NCI-H2081 (cell line): ENCODE measurements at places on chromosomes 3 and 15.

GRCh38 chr15:58506064-58506490 is 74.3 kb downstream of the LIPC start:
- no peak for DNase-seq

- DNase-seq: no peak
Measured at GRCh38 chr3:24145981-24146822, 201.1 kb downstream of the NR1D2 start.

- DNase-seq: no peak
Measured at GRCh38 chr3:46334741-46335478, 19.0 kb upstream of the CCR2 start.

DNA sequence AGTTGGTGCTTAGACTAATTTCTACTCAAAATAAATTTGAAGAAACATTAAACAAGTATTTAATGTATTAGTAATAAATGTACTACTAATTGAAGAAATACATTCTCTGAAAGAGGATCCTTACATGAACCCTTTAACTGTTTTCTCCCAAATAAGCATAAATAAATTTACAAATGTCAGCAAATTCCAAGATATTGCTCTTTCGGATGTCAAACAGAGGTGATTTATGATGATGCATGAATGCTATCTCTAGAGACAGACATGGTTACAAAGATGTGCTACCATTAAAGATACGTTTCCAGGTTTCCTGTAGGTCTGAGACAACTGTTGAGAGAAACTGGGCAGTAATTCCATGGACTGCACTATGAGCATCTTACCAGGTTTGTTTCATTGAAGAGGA is 629 bp downstream of the GABRR3 start:
- DNase-seq: no peak

- DNase-seq: no peak
Measured at GRCh38 chr15:75203017-75203907, 1.6 kb downstream of the C15orf39 start.

GRCh38 chr3:21936207-21936606 is 185.2 kb upstream of the ZNF385D start:
- DNase-seq: no peak

GRCh38 chr15:56337084-56337725 is 28.0 kb upstream of the TEX9 start:
- DNase-seq: no peak

- DNase-seq: no peak
Measured at GRCh38 chr3:42520906-42521305, 18.5 kb downstream of the VIPR1 start.

DNA sequence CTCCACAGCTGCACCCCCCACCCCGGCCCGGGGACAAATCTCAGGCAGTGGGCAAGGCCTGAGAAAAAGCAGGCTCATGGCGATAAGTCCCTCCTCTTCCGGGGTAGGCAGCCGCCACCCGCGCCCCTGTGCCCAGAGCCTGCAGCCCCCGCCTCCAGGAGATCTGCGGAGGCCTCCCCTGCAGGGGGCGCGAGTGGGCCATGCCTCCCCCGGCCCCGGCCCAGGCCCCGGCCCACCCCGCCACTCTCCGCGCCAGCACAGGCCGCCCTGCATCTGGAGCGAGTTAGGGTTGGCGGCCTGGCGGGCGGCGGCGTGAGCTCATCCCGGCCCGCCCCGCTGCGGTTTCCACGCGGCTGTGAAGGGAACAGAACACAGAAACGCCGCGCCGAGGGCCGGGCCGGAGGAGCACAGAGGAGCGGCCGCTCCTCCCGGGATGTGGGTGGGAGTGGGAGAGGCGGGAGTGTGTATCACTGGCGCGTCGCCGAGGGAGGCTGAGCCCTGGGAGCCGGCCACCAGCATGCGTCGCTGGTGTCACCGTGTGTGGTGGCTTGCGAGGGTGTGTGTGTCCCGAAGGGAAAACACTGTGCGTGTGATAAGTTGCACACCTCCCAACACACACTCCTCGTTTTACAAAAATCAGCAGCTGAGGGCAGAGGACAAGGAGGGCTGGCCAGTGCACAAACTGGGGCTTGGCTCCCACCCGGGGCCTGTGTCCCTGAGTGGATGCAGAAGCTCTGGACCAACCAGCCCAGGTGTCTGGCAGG is 17.2 kb downstream of the MYL3 start:
- DNase-seq: no peak

DNA sequence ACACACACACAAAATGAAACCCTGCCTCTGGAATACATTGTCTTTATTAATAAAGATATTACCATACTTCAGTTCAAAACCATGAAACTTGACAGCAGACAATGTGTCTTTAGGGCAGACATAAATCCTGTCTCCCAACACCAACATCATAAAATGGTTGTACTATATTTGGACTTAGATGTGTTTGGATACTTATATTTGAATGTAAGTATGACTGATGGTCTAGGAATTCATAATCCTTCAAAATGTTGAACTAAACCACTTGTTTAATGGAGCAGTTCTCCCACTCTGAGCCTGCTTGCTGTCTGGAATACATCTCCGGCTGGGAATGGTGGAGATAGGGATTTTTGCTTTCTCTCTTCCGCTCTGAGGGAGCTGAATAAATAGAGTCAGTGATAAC is 10.6 kb downstream of the FBN1 start:
- no peak for DNase-seq

- DNase-seq: no peak
Measured at GRCh38 chr15:79190093-79190492, 92.4 kb upstream of the ANKRD34C start.

DNA sequence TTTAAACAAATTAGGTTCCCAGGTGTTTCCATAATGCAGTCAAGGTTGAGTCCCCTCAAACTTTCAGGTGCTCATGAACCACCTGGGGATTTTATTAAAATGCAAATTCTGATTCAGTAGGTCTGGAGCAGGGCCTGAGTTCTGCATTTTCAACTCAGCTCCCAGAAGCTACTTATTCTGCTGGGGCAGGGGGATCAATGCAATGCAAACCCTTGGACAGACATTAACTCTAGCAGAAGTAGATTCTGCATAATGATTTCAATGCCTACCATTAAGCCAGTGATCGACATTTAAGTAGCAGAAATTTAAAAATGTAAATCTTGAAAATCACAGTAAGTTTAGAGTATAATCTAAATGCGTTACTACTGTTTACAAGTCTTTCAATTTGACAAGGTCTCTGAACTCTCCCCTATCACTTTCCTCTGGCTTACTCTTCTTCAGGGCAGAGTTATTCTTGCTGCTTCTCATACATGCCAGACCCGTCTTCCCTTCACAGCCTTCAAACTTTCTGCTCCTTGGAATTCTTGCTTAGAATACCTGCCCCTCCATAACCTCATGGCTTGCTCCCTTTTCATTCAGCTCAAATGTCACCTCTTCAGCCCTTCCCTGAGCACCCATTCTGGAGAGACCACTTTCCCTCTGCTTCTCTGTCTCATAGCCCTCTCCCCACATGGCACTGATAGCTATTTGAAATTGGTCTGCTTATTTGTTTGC is 19.3 kb upstream of the DPPA4 start:
- DNase-seq: no peak

- no peak for DNase-seq
Measured at GRCh38 chr15:47124430-47125102, 592.7 kb upstream of the SEMA6D start.

DNA sequence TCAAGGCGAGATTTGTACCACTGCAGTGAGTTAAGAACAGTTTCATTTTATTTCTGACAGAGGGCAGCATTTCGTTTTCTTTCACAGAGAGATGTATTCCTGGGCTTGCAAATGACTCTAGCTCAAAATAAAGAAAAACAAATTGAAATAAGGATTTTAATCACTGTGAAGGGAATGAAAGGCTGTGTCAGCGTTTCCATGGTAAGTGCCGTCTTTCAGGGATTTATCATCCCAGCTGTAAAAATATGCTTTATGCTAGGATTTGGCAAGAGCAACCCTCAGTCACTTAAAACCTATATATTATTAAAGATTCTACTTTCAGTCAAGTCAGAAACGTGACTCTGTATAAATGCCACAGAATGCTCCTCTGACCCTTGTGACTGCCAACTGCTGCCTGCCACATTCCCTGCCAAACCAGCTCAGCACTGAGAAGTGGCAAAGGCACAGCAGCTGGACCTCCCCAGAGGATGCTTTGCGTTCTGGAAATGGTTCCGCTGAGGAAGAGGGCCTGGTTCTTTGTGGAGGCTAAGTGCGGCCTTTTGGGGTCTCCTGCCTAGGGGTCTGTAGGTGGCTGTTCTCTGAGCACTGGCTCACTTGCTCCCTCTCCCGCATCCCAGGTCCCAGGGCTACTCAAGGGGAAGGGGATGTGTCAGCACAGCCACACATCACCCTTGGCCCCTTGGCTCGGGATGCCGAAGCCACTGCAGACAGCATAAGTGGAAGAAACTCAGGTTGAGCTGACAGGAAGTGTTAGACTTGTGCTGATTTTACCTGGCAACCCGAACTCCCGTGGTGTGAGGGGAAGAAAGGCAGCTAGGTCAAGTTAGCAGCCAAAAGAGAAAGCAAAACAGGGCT is 56.6 kb upstream of the POMGNT2 start:
- peak; percentile 2 for DNase-seq

DNA sequence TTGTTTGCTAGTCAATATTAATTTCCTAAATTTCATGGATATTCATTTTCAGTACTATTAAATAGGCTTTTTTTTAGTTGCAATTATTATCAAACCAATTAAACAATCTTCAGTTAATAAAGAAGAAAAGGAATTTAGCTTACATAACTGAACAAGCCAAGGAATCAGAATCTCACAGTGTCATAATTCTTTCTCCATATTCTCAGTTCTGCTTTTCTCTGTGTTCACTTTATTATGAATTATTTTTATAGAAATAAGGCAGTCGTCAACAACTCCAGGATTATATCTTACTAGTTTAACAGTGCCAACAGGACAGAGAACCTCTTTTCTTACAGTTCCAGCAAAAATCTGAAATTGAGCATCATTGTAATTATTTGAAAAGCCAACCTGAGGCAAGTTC is 221.7 kb downstream of the CGGBP1 start:
- DNase-seq: no peak

- DNase-seq: peak; percentile 86
Measured at GRCh38 chr15:41241221-41241964, 10.3 kb downstream of the CHP1 start.

DNA sequence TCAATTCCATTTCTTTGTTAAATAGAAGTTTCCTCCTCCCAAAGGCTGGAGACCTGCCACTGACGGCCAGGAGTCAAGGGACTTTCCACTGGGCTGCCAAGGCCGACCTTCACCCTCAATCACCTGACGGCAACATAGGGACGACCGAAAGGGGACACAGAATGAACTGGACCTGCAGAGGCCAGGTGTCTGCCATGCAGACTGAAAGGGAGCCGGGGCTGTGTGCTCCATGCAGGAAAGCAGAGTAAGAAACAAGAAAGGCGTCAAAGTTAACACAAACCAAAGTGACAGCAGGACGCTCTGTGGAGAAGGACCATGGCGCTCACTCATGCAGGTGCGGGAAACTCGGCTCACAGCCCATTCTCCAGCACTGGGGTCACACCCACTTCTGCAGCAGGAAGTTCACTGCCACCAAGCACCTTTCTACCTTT is 26.1 kb downstream of the ZXDC start:
- DNase-seq: no peak

DNA sequence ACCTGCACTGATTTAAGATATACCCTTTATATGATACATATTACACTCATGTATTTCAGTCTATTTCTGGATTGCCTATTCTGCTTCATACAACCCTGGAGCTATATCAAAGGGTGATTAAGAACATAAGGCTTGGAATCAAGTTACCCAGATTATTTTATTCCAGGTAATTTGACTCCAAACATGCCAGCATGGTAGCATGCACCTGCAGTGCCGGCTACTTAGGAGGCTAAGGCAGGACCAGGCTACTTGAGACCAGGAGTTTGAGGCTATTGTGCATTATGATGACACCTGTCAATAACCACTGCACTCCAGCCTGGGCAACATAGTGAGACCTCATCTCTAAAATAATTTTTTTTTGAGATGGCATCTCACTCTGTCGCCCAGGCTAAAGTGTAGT is 50.4 kb upstream of the NEO1 start:
- DNase-seq: no peak

- no peak for DNase-seq
Measured at GRCh38 chr3:191963182-191963581, 502.2 kb downstream of the PYDC2 start.

- DNase-seq: no peak
Measured at GRCh38 chr3:170476291-170476690, 57.6 kb downstream of the CLDN11 start.

- DNase-seq: no peak
Measured at GRCh38 chr15:99326235-99326634, 75.0 kb downstream of the LRRC28 start.

DNA sequence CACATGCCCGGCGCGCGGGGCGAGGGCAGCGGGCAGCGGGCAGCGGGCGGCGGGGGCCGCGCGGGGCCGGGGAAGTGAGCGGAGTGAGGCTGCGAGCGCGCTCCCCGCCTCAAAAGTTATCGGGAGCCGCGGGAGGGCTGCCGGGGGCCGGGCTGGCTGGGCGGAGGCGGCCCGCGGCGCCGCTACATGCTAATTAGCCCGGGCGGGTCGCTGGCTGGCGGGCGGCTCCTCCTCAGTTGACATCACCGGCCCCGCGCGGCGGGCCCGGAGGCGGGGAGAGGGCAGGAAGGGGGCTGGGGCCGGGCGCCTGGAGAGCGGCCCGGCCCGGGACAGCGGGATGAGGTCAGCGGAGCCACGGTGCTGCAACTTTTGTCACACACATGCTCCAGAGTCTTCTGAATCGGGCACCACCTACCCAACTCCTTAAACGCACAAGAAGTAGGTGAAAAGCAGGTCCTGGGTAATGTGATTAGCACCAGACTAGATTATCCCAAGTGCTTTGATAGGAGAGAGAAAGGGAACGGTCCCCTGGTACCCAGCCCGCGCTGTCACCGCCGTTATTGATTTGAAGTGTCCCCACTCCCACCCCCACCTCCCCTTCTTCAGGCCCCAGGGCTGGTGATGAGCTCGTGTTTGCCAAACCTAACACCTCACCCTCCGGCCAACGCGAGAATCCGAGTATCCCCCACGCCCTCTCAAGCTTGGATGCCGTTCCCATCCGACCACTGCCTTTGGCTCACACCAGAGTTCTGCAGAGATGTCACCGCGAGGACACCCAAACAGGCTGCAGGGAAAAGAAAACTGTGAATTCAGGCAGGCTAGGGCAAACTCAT is at the start of gene HEG1:
Gene HEG1, minus strand, starts transcription at position 85 of the 833 bp plus-strand sequence. CDS start 107 bp downstream, outside the sequence.
- DNase-seq: peak; percentile 72

DNA sequence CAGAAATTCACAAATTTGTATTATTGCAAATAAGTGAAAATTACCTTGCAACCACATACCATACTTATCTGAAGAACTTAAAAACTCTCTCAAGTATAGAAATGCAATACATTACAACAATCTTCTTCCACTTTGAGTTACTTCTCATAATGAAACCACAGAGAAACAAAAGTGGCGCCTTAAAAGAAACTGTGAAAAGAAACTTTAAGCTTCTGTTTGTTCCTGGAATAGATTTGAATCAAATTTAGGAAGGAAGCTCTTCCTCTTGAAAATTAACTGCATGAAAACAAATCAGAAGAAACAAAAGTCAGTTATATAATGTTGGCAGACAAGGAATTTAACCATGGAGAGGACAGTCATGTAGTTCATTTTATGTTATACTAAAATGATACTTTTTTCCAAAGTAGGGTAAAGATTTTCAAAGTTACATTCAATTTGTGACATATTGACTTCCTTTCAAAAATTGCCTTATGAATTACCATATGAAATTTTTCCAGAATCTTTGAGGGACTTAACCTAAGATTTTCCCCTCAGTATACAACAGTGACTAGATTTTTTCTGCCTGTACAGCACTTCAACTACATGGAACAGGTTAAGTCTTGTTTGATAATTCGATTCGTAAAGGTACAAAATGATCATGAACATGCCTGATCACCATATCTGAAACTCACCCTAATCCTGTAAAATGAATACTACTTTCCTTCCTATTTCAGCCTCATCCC is 57.6 kb upstream of the TNFSF10 start:
- no peak for DNase-seq

- no peak for DNase-seq
Measured at GRCh38 chr15:67419705-67420104, 101.2 kb upstream of the C15orf61 start.
